ENCODE measurements at places on chromosomes 3 and 15.
A peak's percentile ranks its signal among the peaks of the same experiment; 100 is the strongest.

DNA sequence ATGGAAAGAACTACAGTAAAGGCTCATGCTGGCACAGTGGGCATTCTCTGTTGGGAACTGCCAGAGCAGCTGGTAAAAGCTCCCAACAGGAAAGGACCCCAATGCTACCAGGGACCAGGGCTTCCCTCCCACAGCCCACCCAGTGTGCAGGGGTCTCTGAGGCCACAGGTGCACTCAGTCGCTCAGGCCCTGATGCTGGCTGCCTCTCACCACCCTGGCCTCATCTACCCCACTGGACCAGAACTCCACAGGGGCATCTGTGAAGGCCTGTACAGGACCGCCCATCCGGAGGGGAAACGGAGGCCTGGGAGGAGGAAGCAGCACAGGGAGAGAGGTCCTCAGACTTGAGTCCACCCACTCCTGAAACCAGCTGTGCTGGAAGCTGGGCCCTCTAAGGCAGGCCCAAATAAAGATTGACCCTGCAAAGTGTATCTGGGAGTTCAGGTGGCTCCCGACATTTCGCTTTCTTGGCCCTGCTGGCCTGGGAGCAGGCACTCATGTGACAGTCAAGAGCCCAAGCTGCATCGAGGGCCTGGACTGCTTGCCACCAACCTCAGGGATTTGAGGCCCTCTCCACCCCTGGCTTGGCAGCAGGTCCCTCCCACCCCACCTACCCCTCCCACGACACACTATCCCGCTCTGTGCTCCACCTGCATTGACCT, 12.7 kb downstream of the KLF15 start:
- no peak for DNase-seq

GRCh38 chr3:42205800-42206514, 60.0 kb downstream of the CCK start:
- no peak for DNase-seq

DNA sequence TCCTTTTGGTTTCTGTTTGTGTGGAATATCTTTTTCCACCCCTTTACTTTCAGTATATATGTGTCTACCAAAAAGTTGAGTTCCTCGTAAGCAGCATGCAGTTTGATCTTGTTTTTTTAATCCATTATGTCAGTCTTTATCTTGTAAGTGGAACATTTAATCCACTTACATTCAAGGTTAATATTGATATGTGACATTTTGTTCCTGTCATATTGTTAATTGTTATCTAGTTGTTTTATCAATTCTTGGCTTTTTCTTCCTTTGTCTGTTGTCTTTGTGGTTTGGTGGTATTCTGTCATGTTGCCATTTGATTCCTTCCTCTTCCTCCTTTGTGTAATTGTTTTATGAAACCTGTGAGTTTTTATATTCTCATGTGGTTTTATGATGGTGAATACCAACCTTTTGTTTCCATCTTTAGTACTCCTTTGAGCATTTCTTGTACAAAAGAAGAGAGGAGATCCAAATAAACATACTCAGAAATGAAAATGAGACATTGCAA, 43.4 kb upstream of the XCR1 start:
- DNase-seq = no peak

GRCh38 chr15:68560501-68561113, 18.2 kb upstream of the CORO2B start:
- DNase-seq = peak; percentile 34

DNA sequence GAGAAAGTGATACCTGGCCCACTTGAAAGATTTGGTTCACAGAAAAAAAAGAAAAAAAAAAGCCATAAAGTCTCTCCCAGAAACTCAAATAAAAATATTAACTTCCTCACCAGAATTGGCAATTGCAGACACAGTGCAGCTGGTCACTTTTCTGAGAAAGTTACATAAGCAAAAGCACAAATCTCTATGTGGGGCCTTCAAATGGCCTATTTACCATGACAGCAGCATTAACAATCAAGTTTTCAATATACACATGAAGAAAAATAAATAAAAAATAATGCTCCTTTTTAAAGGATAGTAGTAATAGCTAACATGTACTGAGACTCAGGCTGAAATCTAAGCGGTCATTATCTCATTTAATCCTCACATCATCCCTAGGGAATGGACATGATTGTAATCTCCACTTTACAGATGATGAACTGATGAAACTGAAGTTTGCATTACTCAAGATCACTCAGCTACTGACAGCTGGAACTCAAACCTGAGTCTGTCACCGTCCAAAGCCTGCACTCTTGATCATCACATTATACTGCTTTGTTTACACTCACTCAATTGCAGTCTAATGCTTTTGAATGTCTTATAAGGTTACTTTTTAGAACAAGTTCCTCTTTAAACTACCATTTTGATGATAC, 3.3 kb downstream of the NPTN start:
- no peak for DNase-seq

GRCh38 chr3:124407260-124407659, 323.0 kb upstream of the UMPS start:
- no peak for DNase-seq

DNA sequence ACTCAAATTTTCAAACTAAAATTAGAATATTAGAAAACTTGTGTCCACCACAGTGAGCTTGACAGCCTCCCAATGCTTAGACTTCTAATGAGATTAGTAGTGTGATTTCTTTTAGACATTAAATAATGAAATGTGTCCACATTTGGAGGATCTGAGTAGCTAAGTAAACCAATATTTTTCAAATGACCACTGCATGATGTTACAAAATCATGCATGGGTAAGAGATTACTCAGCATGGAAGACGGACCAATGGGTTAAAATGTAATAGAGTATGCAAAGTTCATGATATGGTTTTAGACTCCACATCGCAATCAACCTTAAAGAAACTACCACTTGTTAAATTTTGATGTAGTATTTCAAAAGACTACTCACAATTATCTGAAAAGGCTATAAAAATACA, 130.6 kb downstream of the IMPG2 start:
- no peak for DNase-seq
